ENCODE measurements at places on chromosomes 4 and X. TPM values are rescaled to one million over a fixed set of nuclear protein-coding genes. Genes with fewer than 3 reads are reported as not detected.

Gene HTATSF1
- 36.8 TPM for total RNA-seq

Gene GC
- 0.69 TPM for total RNA-seq

Gene CENPE
- total RNA-seq, result 2.5 TPM

- H3K27me3 ChIP-seq, result no peaks in the 10 kb centered on the region
- no peaks in the 10 kb centered on the region for H3K36me3 ChIP-seq
- H3K4me1 ChIP-seq, result no peaks in the 10 kb centered on the region
- no peak for DNase-seq
Measured at GRCh38 chrX:37926700-37927099, 79.3 kb upstream of the DYNLT3 start.

GRCh38 chrX:150213481-150214030, 149.6 kb upstream of the MAMLD1 start:
- no peak overlapping the region for H3K4me3 ChIP-seq
- no peaks in the 10 kb centered on the region for H3K4me1 ChIP-seq
- H3K36me3 ChIP-seq, result no peaks in the 10 kb centered on the region
- H3K27me3 ChIP-seq, result no peaks in the 10 kb centered on the region

- no peaks in the 10 kb centered on the region for H3K36me3 ChIP-seq
- no peaks in the 10 kb centered on the region for H3K27me3 ChIP-seq
- DNase-seq, result no peak
- H3K4me3 ChIP-seq, result no peak overlapping the region
- H3K4me1 ChIP-seq, result no peaks in the 10 kb centered on the region
Measured at GRCh38 chr4:120007896-120008436, 58.7 kb downstream of the MAD2L1 start.

DNA sequence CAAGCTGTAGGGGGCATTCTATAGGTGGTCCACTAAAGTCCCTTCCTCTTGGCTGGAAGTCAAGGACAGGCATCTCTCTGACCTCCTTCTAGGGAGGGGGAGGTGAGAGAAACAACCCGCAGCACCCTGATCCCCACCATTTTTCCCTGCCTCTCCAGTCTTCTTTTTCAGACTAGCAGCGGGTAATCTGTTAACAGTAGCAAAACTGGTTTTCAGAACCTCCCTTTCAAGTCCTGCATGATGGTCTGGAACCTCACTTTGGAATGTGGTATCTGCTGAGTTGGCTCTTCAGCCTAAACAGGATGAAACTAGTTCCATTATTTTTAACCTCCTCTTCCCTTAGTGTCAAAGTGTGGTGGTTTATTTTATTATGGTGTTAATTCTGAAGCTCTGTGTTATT, 196.0 kb downstream of the NWD2 start:
- H3K36me3 ChIP-seq, result no peaks in the 10 kb centered on the region
- H3K4me1 ChIP-seq, result no peaks in the 10 kb centered on the region
- H3K27me3 ChIP-seq, result no peaks in the 10 kb centered on the region
- no peak overlapping the region for H3K4me3 ChIP-seq
- no peak for DNase-seq

Gene TBC1D8B
- total RNA-seq, result 9.7 TPM

- no peak overlapping the region for H3K27ac ChIP-seq
- no peaks in the 10 kb centered on the region for H3K36me3 ChIP-seq
- H3K27me3 ChIP-seq, result no peaks in the 10 kb centered on the region
Measured at GRCh38 chr4:170128219-170128804, 38.6 kb upstream of the AADAT start.
